ENCODE measurements at places on chromosomes 2 and 18.

DNA sequence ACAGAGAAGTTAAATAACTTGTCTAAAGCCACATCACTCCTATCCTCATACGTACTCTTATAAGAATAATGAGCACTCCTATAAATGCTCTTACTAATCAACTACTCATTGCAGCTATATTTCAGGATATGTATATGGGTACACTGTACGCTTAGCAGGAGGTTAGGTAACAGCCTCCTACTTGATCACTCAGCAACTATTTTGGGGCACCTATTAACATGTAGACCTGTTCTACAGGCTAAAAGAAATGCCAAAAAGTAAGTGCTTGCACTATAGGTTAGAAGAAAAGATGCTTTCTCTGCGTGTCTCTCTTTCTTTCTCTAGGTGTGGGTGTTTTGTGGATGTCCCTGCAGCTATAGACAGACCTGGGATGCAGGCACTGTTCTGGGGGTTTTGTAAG, 83.1 kb downstream of the TMEM182 start:
- no peaks in the 10 kb centered on the region for H3K27me3 ChIP-seq
- no peak overlapping the region for H3K27ac ChIP-seq
- H3K4me1 ChIP-seq: no peaks in the 10 kb centered on the region
- DNase-seq: no peak
- H3K36me3 ChIP-seq: no peaks in the 10 kb centered on the region
- H3K4me3 ChIP-seq: no peak overlapping the region

- peak; percentile 68 for DNase-seq
- H3K36me3 ChIP-seq: no peaks in the 10 kb centered on the region
- no peak overlapping the region for H3K27ac ChIP-seq
Observed at GRCh38 chr2:237441605-237442274, 27.8 kb upstream of the COL6A3 start.

DNA sequence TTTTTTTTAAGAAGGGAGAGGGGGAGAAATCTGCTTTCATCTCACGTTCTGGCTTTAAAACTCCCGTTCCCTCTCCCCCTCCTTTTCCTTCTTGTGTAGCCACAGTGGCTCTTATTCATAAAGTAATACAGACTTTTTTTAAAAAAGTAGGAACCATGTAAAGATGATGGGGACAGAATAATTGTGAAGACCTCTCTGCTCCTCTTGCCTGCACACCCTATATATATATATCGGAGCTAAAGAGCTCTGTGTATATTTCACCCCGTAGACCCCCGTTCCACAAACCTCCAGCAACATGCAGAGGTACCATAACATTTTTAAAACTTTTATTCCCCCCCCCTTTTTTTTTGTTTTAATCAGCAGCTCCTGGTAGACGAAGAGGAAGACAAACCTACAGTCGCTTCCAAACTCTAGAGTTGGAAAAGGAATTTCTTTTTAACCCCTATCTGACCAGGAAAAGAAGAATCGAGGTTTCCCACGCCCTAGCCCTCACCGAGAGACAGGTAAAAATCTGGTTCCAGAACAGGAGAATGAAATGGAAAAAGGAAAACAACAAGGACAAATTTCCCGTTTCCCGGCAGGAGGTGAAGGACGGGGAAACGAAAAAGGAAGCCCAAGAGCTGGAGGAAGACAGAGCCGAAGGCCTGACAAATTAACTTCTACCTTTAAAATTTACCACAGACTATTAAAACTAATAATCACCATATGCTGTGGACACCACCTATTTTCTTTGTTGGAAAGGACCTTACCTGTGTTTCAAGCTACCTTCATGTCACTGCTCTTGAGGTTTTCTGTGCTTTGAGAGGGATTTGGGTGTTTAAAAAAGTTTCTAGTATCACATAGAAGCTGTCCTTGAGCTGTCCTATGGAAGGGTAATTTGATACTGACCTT, 1.7 kb downstream of the HOXD8 start:
- no peak overlapping the region for H3K4me3 ChIP-seq
- H3K4me1 ChIP-seq: peaks cover 30% of the 10 kb centered on the region
- DNase-seq: no peak

DNA sequence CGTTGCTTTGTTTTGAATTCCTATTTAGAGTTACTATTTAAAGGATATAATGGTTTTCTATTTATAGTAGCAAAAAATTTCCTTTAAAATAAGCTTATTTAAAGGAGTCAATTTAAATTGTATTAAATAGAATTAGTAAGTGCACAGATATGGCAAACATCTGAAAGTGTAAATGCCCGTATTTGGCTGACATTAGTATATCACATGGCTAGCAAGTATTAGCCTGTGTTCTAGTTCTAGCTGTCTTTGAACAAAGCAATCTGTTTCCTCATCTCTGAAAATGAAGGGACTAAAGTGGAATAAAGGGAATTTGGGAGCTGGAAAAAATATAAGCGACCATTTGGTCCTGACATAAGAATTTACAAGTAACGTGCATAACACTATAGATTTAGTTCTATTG, 32.2 kb downstream of the PELI1 start:
- H3K27me3 ChIP-seq: no peaks in the 10 kb centered on the region
- H3K27ac ChIP-seq: no peak overlapping the region
- no peak for DNase-seq
- no peaks in the 10 kb centered on the region for H3K4me1 ChIP-seq
- H3K4me3 ChIP-seq: no peak overlapping the region

DNA sequence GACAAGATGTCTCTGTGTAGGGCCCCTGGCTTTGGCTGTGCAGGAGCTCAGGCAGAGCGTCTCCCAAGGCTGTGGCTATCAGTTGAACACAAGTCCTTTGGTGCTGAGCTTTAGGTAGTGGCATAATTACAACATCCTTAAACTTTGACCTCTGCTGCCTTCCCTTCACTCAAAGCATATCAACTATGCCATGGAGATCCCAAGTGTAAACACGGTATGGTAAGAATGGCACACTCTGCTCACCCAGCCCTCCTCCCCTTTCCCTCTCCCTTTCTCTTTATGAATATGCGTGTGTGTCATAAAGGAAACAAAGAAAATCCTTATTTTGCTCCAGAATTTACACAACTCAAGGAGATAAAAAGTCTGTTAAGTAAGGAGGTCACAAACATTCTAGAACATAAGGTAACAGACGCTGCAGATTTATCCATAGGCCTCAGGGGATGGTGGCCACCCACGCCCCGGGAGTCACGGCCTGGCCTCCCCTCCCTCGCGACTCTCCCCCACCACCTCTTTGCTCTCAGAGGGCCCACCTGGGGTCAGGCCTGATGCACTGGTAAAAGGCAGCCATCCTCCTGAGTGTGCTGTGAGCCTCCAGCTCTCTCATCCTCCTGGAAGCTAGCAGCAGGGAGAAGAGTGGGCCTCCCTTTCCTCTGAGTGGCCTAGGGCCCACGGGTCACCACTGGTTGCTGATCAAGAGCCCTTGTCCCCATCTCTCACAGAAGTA, 67.3 kb downstream of the CRACDL start:
- H3K4me1 ChIP-seq: no peaks in the 10 kb centered on the region
- H3K27me3 ChIP-seq: no peaks in the 10 kb centered on the region
- no peak overlapping the region for H3K27ac ChIP-seq
- H3K4me3 ChIP-seq: no peak overlapping the region
- no peak for DNase-seq

DNA sequence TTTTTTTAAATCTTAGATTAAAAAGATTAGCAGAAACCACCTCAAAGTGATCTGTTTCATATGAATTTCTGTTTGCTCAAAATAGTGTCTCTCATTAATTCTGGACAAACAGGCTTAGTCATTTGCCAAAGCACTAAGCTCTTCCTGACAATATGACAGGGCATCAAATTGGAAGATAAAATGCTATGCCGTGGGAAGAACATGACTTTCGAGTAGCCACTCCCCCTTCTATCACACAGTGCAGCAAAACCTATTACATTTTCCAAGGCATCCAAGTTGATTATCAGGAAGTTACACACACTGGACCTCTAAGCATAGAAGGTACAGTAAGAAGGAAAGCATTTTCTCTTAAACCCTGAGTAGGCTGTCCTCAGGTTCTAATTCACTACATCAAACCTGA, 89.5 kb downstream of the STK39 start:
- H3K27me3 ChIP-seq: no peaks in the 10 kb centered on the region
- H3K36me3 ChIP-seq: peaks cover 32% of the 10 kb centered on the region
- H3K4me3 ChIP-seq: no peak overlapping the region

GRCh38 chr2:135664623-135665068, 77.0 kb upstream of the UBXN4 start:
- H3K4me3 ChIP-seq: no peak overlapping the region
- peaks cover 11% of the 10 kb centered on the region for H3K36me3 ChIP-seq
- DNase-seq: no peak
- H3K27ac ChIP-seq: no peak overlapping the region
